SK-MEL-5 (cell line): ENCODE measurements at places on chromosomes 12 and 14.

- no peak for DNase-seq
These were observed 237.0 kb upstream of the SSTR1 start for GRCh38 chr14:37970696-37971095.

GRCh38 chr12:65695113-65695865 is 129.0 kb upstream of the HMGA2 start:
- peak; percentile 60 for DNase-seq

DNA sequence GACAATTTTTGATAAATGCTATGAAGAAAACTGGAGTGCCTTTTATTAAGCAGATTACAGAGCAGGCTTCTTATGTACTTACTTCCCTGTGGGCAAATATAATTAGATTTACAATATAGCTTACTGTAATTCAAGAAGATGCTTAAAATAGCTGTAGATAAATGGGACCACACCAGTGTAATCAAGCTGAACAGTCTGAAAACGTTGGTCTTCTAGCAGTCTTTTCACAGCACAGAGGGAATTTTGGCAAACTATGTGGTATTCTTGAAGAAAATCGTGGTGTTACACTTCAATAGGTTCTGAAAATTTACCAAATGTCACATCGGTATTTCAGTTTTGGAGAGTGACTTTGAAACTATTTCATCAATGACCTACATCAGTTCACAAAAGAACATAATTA is 47.7 kb downstream of the SLC16A7 start:
- no peak for DNase-seq

DNA sequence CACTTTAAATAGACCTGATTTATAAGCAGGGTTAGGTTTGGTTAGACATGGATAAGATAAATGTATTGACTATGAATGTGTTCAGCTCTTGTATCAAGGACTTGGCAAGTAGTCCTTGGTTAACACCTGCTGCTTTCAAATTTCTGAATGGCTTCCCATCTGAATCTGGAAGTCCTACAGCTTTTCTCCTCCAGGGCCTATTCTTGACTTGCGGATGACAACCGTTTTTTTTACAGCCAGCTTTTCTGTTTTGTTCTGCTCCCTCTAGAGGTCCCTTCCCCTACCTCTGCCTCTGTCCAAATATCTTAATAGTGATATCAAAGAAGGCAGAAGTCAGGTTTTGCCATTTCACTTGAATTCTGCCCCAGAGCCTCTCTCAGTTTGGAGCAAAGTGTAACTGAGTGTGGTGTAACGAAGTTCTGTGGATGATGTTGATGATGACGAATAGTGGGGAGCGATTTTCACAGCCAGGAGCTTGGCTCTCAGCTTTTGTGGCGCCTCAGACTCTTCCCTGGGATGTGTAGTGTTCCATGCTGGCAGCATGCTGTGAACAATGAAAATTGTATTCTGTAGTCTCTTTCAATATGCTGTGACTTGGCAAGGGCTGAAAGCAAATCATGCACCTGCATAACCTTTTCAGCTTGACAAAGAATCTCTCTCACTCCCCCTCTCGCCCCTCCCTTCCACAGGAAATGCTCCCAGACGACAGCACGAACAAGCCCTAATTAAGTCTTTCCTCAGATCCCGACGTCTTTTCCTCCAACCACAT is 5.0 kb upstream of the SLC4A8 start:
- peak; percentile 35 for DNase-seq

- DNase-seq = no peak
These were observed 54.9 kb downstream of the TMEM132D start for GRCh38 chr12:129848876-129849275.

DNA sequence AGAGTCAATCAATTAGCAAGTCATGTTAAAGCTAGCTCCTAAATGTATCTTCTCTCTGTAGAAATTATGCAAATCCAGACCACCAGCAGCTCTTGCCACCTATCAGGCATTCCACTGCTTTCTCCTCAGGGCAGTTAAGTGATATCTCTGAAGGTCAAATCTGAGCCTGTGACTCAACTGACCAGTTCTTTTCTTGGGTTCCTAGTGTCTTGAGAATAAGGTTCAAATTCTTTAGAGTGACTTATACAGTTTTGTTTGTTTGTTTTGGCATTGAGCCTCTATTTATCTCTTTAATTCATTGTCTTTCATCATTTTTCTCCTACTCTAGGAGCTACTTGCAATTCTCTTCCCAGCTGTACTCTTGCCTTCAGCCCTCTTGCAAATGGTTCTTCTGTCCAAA is 2.5 kb upstream of the LRIG3 start:
- no peak for DNase-seq

GRCh38 chr12:124730455-124730932 is 133.2 kb downstream of the SCARB1 start:
- DNase-seq = no peak

- no peak for DNase-seq
These were observed 42.0 kb upstream of the ETV6 start for GRCh38 chr12:11607313-11608081.
